ENCODE measurements at places on chromosomes 4 and X.

GRCh38 chr4:68077737-68078136 is 51.9 kb downstream of the TMPRSS11F start:
- no peak for DNase-seq

DNA sequence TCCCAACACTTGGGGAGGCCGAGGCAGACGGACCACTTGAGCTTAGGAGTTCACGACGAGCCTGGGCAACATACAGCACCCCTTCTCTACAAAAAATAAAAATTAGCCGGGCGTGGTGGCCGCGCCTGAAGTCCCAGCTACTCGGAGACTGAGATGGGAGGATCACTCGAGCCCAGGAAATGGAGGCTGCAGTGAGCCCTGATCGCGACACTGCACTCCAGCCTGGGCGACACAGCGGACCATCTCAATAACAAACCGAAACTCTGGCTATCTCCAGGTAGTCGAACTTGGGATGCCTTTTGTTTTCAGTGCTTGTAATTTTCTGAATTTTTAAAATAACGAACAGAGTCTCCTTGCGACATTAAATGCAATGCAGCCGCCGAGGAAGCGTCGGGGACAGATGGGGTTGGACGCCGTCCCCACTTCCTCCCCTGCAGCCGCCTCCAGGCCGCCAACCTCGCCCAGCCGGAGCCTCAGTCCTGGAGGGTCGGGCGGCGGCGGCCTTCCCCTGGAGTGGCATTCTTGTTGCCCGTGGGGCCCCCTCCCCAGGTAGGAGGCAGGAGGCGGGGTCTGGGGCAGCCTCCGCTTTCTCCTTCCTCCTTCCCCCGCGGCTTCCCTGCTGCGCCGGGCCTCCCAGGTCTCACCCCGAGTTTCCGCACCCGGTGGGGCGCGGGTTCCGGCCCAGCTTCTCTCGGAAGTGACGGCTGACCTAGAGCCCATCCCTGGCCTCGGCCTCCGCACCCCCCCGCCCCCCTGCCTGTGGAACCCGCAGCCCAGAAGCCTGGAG is 14.6 kb downstream of the HMX1 start:
- DNase-seq = no peak

GRCh38 chrX:150990910-150991309 is 7.8 kb downstream of the HMGB3 start:
- no peak for DNase-seq

DNA sequence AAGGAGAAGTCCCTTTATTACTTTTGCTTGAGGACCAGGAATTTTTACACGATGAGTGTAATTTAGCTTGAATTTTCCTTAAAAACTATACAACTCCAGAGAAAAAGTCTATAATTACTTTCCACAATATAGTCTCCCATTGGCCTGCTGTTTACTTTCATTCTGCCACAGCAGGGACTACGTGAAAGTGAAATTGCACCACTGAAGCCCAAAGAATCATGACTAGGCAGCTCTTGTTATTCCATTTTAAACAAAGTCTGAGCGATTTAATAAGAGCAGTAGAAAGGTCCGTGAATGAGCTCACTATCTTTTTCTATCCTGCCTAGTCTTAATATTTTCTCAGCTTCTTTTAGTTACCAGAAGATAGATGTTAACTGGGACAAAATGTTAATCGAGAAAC is 68.6 kb downstream of the ADGRG4 start:
- DNase-seq = no peak

GRCh38 chrX:23729214-23729613 is 13.9 kb downstream of the ACOT9 start:
- no peak for DNase-seq

GRCh38 chr4:40577588-40578253 is 51.9 kb downstream of the RBM47 start:
- no peak for DNase-seq

DNA sequence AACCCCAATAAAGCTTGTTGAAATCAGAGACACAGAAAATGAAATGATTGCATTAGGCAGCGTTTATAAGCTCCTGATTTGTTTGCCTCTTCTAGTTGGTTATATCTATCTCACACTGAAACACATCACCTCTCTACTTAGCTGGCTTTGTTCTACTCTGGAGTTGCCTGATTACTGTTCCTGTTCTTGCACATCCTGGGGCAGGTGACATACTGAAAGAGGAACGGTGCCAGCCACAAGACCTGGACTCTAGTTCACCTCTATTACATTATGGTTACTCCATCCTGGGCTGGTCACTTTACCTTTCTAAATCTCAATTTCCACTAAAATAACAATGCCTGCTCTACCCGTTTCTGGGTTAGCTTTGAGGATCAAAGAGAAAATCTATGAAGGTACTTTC is 47.9 kb downstream of the TRIM2 start:
- no peak for DNase-seq

DNA sequence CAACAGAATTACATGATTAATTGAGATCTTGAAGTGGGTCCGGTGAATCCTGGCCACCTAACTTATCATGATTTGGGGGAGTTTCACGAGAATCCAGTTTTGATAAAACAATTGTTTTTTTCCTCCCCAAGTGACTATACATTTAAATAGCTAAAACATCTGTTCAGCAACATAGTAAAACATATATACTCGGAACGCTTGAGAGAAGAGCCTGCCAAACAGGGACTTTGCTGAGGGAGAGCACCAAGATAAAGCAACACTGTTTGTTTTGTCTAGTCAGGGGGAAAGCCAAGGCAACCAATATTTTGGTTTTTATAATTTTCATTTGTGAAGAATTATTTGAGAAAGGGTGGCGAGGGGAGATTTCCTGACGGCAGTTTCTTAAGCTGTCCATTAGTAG is 381 bp downstream of the PHEX start:
- no peak for DNase-seq

GRCh38 chr4:175271010-175271630 is 353.0 kb downstream of the ADAM29 start:
- no peak for DNase-seq

- no peak for DNase-seq
Measured at GRCh38 chr4:150038335-150039076, 39.7 kb upstream of the DCLK2 start.

GRCh38 chr4:119664168-119664907 is 35.7 kb upstream of the PDE5A start:
- no peak for DNase-seq

DNA sequence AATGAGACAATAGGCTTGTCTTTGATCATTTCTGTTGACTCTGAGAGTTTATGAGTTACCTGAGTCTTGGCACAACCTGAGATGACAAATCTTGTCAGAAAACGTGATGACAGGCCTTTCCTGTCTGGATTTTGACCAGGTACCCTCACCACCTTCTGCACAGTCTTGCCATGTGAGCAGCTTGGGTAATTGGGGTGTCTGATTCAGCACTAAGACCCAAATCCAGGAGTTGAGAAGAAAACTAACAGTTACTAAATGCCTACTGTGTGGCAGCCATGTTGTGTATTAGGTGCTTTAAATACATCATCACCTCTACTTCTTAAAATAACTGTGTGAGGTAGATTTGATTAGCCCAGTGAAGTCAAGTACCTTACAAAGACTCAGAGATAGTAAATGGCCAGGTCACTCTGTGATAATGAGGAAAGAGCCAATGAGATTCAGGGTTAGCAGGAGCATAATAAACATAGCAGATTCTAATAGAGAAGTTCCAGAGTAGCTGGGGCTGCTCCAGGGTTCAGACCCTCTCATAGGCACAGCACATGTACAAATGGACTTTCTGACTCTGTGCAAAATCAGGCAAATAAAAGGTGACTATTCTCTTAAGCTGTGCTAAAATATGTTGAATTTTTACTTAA is 2.8 kb downstream of the EREG start:
- DNase-seq = no peak

Measured in Panc1 (cell line).